ENCODE measurements at places on chromosomes 13 and 19.

- DNase-seq = no peak
Measured at GRCh38 chr19:39823686-39824085, 10.3 kb downstream of the DYRK1B start.

- no peak for DNase-seq
Measured at GRCh38 chr19:49614096-49614833, 23.3 kb downstream of the PRR12 start.

DNA sequence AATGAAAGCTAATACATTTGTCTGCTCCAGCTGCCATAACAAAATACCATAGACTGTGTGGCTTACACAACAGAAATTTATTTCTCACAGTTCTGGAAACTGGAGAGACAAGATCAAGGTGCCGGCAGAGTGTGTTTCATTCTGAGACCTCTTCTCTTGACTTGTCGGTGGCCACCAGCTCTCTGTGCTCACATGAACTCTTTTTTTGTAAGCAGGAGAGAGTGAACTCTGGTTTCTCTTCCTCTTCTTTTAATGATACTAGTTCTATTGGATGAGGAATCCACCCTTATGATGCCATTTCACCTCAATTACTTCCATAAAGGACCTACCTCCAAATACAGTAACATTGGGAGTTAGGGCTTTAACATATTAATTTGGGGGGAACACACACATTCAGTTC lies 11.7 kb downstream of the KCTD12 start:
- DNase-seq = no peak

- peak; percentile 80 for DNase-seq
Measured at GRCh38 chr13:100674872-100675660, 471 bp upstream of the TMTC4 start.

- DNase-seq = no peak
Measured at GRCh38 chr13:110664673-110665072, 41.2 kb downstream of the CARS2 start.

DNA sequence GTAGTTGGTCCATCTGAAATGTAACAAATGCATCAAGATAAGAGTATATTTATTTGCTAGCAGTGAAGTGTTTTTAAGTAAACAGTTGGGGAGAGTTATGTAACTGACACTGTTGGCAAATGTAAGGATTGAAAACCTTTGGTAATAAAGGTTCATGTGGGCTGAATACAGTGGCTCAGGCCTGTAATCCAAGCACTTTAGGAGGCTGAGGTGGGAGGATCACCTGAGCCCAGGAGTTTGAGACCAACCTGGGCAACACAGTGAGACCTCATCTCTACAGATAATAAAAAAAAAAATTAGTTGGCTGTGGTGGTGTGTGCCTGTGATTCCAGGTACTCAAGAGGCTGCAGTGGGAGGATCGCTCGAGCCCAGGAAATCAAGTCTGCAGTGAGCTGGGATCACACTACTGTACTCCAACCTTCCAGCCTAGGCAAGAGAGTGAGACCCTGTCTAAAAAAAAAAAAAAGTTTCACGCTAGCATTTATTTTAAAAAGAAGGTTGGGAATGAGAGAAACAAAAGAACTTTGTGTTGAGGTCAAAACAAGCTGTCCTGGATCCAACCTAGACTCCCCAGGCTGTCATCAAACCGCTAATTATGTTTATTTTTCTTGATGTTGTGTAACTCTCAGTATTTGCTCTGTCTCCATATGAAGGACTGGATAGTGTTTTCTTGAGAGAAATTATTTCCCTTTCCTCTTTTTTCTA lies 20.7 kb downstream of the SETDB2 start:
- DNase-seq = no peak

GRCh38 chr19:11586331-11586730 lies 8.9 kb upstream of the ACP5 start:
- no peak for DNase-seq

DNA sequence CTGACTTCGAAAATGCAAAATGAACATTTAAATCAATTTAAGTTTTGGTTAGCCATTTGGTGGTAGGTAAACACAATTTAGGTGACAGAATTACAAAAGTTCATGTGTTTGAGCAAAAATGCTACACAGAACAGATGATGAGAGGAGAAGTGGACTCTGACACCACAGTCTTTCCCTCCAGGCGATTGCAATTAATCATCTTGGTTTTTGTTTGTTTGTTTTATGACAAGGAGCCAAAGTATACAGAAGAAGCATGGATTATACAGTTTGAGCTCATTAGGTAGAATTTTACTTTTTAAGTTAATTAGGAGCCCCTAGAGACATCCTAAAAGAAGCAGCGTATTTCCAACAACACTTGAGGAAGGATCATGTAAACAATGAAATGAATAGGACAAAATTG lies 49.3 kb upstream of the FREM2 start:
- DNase-seq = no peak

GRCh38 chr13:112880976-112881540 lies 88.0 kb upstream of the MCF2L start:
- no peak for DNase-seq

DNA sequence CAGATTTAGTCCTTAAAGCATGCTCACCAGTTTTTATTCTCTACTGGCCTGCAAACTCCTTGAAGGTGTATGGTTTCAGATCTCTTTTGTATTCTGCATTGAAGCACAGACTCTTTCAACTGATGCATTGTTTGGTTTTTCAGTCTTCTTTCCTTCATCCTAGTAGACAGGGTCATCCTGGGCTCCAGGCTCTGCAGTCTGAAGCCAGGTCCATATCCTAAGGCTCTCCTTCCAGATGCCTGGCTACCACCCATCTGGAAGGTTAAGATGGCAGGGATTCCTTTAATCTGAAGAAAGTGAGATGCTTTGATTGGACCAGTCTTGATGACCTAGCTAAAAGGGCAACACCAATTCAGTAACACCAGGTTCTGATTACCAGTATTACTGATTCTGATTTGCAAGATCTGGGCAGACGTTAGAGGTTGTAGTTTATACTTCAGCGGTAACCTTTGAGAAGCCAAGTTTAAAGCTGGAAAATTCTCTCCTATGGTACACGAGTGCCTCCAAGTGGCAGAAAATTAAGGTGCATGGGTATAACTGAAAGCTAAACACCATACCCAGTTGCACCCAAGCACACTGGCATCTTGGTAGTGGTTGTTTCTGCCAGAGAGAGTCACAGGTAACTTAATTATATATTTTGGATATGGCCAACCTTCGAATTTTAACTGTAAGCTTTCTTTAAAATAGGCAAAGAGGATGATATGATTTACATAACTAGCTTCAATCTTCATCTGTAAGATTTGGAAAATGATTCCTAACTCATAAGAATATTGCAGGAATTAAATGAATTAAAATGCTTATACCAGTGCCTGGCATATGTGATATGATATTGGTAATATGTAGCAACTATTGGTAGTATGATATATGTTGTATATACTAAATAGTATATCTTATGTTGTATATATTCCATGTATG lies 1651.9 kb upstream of the MIR17HG start:
- DNase-seq = peak; percentile 32

DNA sequence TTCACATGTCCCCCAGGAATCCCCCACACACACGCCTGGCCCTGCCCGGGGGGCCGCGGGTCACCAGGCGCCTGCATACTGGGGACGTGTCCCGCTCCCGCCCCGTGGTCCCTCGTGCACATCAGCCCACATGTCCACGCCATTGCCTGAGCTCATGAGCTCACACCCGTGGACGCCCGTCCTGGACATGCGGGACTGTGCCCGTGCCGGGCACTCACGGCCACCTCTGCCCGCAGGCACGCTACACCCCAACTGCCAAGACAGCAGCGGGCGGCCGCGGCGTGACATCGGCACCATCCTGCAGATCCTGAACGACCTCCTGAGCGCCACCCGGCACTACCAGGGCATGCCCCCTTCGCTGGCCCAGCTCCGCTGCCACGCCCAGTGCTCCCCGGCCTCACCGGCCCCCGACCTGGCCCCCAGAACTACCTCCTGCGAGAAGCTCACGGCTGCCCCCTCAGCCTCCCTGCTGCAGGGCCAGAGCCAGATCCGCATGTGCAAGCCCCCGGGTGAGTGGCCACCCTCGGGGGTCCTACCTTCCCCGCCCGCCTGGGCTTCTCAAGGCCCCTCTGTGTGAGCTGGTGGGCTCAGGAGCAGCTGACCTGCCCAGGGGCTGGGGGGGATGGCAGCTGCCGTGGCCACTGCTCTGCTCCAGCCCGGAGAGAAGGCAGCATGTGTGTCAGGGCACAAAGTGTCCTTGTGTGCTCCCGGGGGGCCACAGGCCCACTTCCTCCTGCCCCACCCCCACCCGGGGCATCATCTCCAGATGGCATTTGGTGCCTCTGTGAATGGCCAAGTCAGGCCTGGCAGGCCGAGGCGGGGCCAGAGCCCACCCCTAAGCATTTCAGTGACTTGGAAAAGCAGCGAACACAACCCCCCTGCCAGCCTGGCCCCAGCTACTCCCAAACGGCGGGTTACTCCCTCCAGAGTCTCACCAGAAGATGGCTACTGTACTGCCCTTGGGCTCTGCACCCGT lies 7.1 kb downstream of the MIDN start:
- DNase-seq = no peak

Data from NCI-H510A (cell line).